ENCODE measurements at places on chromosomes 7 and 10.

- no peak for DNase-seq
- no peaks in the 10 kb centered on the region for H3K4me1 ChIP-seq
- no peak overlapping the region for H3K4me3 ChIP-seq
- H3K27me3 ChIP-seq = no peaks in the 10 kb centered on the region
Observed at GRCh38 chr10:1668399-1668798, 68.9 kb downstream of the ADARB2 start.

DNA sequence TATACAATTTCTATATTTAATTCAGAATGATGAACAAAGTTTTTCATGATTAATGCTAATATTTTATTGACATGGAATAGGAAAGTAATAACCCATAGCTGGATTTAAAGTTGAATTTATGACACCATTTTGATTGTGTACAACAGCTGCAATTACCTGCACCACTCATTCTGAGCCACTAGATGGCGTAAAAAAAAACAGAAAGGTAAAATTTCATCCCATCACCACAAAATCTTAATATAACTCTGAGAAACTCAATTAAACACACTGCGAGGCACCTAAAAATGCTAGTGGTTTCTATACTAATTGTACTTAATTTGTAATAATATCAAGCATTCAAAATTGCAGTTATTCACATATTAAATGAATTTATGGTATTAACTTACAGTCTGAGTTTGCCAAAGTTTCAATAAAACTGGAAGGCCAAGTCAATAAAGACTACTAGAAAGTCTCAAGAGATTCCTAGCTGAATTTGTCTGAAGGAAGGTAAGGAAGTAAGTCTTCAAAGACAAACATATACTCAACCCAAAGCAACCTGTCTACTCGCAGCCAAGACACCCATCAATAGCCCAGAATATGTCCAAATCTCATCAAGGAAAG lies 182.5 kb downstream of the SKAP2 start:
- H3K4me3 ChIP-seq = no peak overlapping the region
- no peak overlapping the region for H3K27ac ChIP-seq
- peaks cover 1% of the 10 kb centered on the region for H3K27me3 ChIP-seq
- H3K36me3 ChIP-seq = no peaks in the 10 kb centered on the region
- DNase-seq = no peak

- no peak overlapping the region for H3K27ac ChIP-seq
- no peak overlapping the region for H3K4me3 ChIP-seq
- no peaks in the 10 kb centered on the region for H3K27me3 ChIP-seq
- no peak for DNase-seq
Observed at GRCh38 chr7:139623518-139623917, 100.0 kb downstream of the CLEC2L start.

DNA sequence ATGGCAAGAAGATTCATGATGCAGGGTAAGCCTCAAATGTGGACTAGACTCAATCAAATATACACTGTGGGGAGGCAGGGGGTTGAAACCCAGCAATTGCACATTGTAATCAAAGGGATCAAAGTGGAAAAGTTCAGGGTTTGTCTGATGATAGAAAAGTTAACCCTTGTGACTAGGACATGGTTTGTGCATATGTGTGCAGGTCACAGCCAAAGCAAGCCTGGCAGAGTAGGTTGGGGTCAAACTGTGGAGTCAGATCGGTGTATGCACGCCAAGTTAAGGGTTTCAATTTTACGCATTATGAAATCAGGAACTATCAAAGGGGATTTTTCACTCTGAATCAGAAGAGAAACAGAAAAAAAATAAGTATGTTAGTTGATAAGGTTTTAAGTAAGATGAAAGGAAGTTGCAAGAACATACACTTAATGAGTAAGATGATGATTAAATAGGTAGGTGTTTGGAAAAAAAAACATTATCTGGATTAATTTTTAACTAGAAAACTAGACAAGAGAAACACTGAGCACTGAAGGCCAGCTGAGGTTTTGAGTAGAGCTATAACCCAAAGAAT lies 188.3 kb downstream of the DGKB start:
- H3K4me1 ChIP-seq = peaks cover 8% of the 10 kb centered on the region
- H3K4me3 ChIP-seq = no peak overlapping the region
- DNase-seq = no peak
- H3K36me3 ChIP-seq = no peaks in the 10 kb centered on the region

DNA sequence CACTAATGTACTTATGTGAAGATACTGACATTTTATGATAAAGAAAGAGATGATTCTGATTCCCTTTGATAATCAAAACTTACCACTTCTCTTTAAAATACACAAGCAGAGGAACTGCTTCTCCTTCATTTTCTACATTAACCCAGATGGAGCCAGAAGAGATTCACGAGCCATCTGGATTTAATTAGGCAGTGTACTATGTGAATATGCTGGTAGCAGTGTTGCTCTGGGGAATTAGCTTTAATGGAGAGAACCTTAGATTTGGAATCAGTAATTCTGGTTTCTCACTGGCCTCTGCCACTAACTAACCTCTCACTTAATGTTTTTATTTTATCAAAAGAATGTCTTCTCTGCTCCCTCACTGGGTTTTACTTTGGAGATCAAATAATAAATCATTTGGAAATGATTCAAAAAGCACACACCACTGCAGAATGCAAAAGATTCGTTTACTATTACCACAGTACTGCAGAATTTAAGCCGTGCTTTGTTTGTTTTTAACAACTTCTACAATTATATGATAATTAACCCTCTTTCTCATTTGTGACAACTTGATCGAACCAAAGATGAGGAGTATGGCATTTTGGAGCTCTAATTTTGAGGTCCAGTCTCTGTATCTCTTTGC lies 77.5 kb upstream of the PHYHIPL start:
- DNase-seq = no peak
- no peak overlapping the region for H3K27ac ChIP-seq
- H3K36me3 ChIP-seq = no peaks in the 10 kb centered on the region

- no peaks in the 10 kb centered on the region for H3K27me3 ChIP-seq
- no peak overlapping the region for H3K4me3 ChIP-seq
- DNase-seq = no peak
- no peaks in the 10 kb centered on the region for H3K4me1 ChIP-seq
- no peaks in the 10 kb centered on the region for H3K36me3 ChIP-seq
Observed at GRCh38 chr7:105892387-105892786, 16.0 kb upstream of the ATXN7L1 start.
